Kidney (tissue), 22 donors: ENCODE measurements at places on chromosomes 4 and X. TPM values are rescaled to one million over a fixed set of nuclear protein-coding genes. Genes with fewer than 3 reads are reported as not detected.

DNA sequence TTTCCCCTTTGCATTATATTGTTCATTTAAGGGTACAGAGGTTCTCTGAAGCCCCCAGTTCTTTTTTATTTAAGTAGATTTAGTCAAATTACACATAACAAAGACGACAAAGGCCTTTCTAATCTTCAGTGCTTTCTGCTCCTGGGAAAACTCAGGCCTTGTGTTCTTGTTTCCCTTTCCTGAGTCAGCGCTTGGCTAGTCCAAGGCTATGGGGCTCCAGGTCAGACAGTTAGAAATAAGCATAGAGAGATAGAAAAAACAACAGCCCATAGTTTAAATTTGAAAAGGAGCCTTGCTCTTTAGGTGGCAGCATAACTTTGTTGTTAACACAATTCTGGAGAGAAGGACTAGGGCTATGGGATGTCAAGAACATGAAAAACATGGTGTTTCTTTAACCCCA lies 97.3 kb downstream of the PPP1R2C start:
- no peak overlapping the region for H3K4me3 ChIP-seq
- DNase-seq, result no peak
- H3K27ac ChIP-seq, result no peak overlapping the region
- no peaks in the 10 kb centered on the region for H3K4me1 ChIP-seq

- no peak overlapping the region for H3K27ac ChIP-seq
- no peak for DNase-seq
- no peak overlapping the region for H3K4me3 ChIP-seq
- no peaks in the 10 kb centered on the region for H3K4me1 ChIP-seq
- no peaks in the 10 kb centered on the region for H3K36me3 ChIP-seq
These were observed 6.5 kb upstream of the SYP start for GRCh38 chrX:49206543-49206942.

DNA sequence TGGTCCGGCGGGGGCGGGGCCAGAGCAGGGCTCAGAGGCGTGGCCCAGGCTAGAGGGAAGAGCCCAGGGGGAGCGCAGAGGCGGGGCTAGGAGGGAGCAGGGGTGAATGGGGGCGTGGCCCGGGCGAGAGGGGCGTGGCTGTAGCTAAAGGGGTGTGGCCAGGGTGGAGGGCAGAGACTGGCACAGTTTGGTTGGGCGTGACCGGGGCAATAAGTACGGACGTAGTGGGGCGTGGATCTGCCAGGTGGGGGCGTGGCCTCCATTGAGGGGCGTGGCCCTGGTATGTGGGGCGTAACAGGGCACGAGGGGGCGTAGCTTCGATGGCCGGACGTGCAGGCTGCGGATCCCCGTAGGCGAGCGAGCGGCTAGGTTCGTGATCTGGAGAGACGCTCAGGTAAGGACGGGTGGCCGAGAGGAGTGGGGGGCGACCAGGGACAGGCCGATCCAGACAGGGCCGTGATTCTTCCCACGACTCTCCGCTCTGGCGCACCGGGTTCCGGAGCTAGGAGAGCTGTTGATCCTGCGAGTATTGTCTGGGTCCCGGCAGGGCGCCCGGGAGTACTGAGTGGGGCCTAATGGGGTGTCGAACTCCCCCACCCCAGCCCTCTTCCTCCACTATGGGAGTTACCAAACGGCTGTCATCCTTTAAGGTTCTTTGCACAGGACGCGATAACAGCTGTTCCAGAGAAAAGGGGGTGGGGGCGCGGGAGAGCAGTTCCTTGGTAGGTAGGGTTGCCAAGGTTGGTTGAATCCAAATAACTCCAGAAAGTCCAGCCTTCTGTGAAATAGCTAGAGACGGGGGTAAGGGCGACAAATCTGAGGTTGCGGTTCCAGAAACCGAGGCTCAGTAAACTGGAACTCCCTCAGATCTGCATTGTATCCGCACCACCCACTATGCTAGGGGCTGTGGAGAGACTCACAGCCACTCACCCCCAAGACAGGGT lies at the start of gene CA5B:
TSS of gene CA5B (plus strand) at position 312 of the 944 bp plus-strand sequence. CDS start 11,754 bp downstream, outside the sequence.
- peak within 1 kb of the TSS; percentile 69 for H3K4me3 ChIP-seq
- no peaks in the 10 kb centered on the region for H3K4me1 ChIP-seq
- H3K27ac ChIP-seq, result no peak within 1 kb of the TSS
- H3K27me3 ChIP-seq, result peaks cover 9% of the 10 kb centered on the region
- DNase-seq, result peak; percentile 98

- peaks cover 2% of the 10 kb centered on the region for H3K36me3 ChIP-seq
- H3K27me3 ChIP-seq, result no peaks in the 10 kb centered on the region
- DNase-seq, result no peak
- H3K4me1 ChIP-seq, result peaks cover 8% of the 10 kb centered on the region
- H3K27ac ChIP-seq, result peak overlapping the region; percentile 72
These were observed 586 bp downstream of the BCAP31 start for GRCh38 chrX:153723351-153724251.

DNA sequence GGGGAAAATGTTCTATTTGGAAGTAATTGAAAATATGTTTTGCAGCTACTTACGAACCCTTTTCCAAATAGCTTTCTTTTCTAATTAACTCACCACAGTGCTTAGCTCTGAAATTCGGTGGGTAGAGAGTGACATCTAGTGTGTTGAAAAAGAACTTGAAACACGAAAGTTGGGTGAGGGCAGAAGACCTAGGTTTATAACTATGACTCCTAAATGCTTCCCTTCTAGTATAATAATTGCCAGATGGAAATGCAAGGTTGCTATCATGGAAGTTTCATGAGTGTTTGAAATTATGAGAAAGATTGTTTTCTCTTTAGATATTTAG lies 77.3 kb upstream of the NOCT start:
- H3K4me1 ChIP-seq, result no peaks in the 10 kb centered on the region
- no peaks in the 10 kb centered on the region for H3K36me3 ChIP-seq
- DNase-seq, result no peak
- no peaks in the 10 kb centered on the region for H3K27me3 ChIP-seq
- H3K4me3 ChIP-seq, result no peak overlapping the region

GRCh38 chr4:21765810-21766407 lies 182.7 kb downstream of the KCNIP4 start:
- H3K4me1 ChIP-seq, result no peaks in the 10 kb centered on the region
- peak; percentile 78 for DNase-seq
- H3K27ac ChIP-seq, result no peak overlapping the region
- no peak overlapping the region for H3K4me3 ChIP-seq
- no peaks in the 10 kb centered on the region for H3K27me3 ChIP-seq
- H3K36me3 ChIP-seq, result no peaks in the 10 kb centered on the region

DNA sequence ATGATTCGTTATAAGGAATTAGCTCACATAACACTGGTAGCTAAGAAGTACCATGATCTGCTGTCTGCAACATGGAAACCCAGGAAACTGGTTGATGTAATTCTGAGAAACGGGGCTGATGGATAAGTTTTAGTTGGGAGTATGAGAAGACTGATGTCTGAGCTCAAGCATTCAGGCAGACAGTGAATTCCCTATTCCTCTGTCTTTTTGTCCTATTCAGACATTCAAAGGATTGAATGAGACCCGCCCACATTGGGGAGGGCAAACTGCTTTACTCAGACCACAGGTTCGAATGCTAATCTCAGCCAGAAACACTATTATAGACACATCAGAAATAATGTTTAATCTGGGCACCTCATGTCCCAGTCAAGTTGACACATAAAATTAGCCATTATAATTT lies 515.5 kb downstream of the STPG2 start:
- no peaks in the 10 kb centered on the region for H3K36me3 ChIP-seq
- H3K4me3 ChIP-seq, result no peak overlapping the region
- H3K4me1 ChIP-seq, result no peaks in the 10 kb centered on the region
- no peaks in the 10 kb centered on the region for H3K27me3 ChIP-seq
- no peak overlapping the region for H3K27ac ChIP-seq

DNA sequence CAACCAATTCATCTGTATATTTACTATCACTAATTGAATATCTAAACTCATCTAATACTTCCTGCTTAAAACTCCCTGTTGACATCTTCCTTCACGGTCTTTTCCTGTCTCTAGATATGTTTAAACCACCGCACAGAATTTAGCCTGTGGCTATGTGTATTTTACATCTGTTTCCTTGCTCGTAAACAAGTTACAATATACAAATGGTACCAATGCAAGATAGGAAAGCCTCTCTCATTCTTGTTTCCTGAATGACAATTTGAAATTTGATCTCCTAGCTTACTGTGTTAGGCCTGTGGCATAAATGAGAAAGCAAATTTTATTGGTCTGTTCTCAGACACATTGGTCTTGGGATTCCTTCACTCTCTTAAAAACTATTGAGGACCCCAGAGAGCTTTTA lies 89.7 kb upstream of the PCDH7 start:
- no peaks in the 10 kb centered on the region for H3K4me1 ChIP-seq
- no peaks in the 10 kb centered on the region for H3K27me3 ChIP-seq
- no peak overlapping the region for H3K4me3 ChIP-seq
- no peak overlapping the region for H3K27ac ChIP-seq
- no peak for DNase-seq

DNA sequence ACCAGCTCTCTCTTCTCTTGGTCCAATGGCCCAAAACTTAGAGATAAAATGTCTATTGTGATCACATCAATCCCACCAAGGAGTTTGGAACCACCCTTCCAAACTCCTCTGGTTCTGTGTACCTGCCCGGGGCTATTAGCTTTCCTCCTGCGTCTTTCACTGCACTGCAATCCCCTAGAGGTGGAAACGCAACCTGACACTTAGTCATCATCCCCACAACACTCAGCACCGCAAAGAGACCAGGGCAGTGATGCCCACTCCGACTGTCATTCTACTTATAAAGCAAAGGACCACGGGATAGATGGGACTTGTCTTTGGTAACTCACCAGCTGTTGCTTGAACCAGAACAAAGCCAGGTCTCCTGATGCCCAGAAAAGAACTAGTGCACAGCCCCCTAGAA lies 22.0 kb downstream of the AFAP1 start:
- H3K4me3 ChIP-seq, result no peak overlapping the region
- no peaks in the 10 kb centered on the region for H3K36me3 ChIP-seq
- H3K27ac ChIP-seq, result no peak overlapping the region
- no peaks in the 10 kb centered on the region for H3K27me3 ChIP-seq
- no peaks in the 10 kb centered on the region for H3K4me1 ChIP-seq

GRCh38 chr4:74793757-74794381 lies 454 bp downstream of the BTC start:
- no peaks in the 10 kb centered on the region for H3K4me1 ChIP-seq
- DNase-seq, result peak; percentile 78
- H3K27ac ChIP-seq, result peak overlapping the region; percentile 92
- H3K36me3 ChIP-seq, result no peaks in the 10 kb centered on the region

DNA sequence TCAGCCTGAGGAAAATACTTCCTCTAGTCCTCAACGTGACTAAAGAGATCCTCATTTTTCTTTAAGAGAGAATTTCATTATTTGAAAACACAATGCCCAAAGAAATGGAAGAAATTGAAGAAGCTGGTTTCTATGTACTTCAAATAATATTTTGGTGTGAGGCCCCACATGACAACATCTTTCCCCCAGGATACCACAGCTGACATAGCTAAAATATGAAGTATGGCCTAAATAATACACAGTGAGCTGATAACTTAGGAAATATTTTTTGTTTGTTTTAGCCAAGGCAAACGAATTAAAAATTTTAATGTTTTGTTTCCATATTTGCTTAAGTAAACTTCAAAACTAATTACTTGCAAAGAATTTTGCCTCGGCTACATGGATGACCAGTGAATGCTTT lies 149.2 kb downstream of the CBR4 start:
- peaks cover 5% of the 10 kb centered on the region for H3K36me3 ChIP-seq
- H3K4me3 ChIP-seq, result no peak overlapping the region

DNA sequence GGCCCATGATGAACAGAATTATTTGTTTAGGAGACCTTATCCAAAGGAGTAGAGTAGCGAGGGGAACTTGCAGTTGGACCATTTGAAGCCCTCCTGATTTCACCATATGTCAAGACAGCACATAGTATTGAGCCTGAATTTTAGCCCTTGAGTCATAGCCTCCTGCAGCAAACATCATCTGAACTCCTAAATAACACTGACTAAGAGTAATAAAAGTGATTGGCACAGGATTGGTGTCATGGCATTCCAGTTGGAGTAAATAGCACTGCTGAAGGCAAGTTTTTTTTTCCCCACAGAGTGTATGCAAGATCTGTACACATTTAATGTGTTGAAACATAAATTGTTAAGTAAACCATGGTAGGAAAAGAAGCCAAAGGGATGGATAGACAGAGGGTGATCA lies 89.0 kb downstream of the COMMD8 start:
- no peak overlapping the region for H3K27ac ChIP-seq
- DNase-seq, result no peak
- no peaks in the 10 kb centered on the region for H3K27me3 ChIP-seq
- H3K36me3 ChIP-seq, result no peaks in the 10 kb centered on the region
- no peak overlapping the region for H3K4me3 ChIP-seq
- no peaks in the 10 kb centered on the region for H3K4me1 ChIP-seq

- no peaks in the 10 kb centered on the region for H3K4me1 ChIP-seq
- no peak for DNase-seq
- H3K27me3 ChIP-seq, result no peaks in the 10 kb centered on the region
- no peaks in the 10 kb centered on the region for H3K36me3 ChIP-seq
These were observed 179.2 kb downstream of the SLC7A11 start for GRCh38 chr4:138062929-138063328.

DNA sequence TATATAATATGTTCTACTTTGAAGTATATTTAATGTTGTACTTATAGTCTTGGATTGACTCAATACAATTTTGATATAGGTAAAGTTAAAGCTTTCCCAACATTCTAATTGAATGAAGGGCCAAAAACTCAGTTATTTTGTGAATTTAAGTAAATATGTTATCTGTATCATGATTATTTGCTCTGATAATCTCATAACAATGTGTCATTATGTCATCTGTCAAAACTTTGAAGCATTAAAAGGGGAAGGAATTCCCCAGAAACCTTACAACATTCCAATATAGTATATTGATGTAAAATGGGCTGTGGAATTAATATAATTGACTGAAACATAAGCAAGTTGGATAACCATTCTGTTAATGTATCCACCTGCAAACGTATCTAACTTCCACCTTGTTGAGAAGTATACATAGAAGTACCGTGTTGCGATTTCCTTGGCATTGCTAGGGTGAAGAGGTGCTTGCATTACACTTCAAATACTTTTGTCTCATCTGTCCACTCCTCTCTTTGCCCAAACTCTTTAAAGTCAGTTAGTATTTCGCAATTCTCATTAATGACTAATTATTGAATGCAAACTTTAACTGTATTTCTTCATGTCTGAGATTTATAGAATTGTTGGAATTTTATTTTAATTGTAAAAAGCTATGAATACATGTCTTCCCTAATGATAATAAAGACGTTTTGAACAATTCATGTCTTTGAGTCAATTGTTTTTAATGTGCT lies 1982.1 kb upstream of the ADGRL3 start:
- no peaks in the 10 kb centered on the region for H3K36me3 ChIP-seq
- no peaks in the 10 kb centered on the region for H3K27me3 ChIP-seq
- DNase-seq, result no peak
- H3K27ac ChIP-seq, result no peak overlapping the region
- no peaks in the 10 kb centered on the region for H3K4me1 ChIP-seq

BEX5 gene
- total RNA-seq, result 9.5 TPM

YY2 gene
- 2.3 TPM for total RNA-seq

GIMD1 gene
- not detected for total RNA-seq

DUSP21 gene
- not detected for total RNA-seq

MTCP1 gene
- 23.8 TPM for total RNA-seq

PDZD4 gene
- total RNA-seq, result 7.0 TPM

PLCXD1 gene
- 11.0 TPM for total RNA-seq

RHOXF2B gene
- total RNA-seq, result not detected

CXCL9 gene
- 1.4 TPM for total RNA-seq

SAGE1 gene
- not detected for total RNA-seq
